ENCODE measurements at places on chromosomes 5 and 9.

GRCh38 chr5:141641634-141642267 is 5.0 kb downstream of the RELL2 start:
- DNase-seq: no peak

- no peak for DNase-seq
Measured at GRCh38 chr9:5554254-5554653, 43.9 kb downstream of the PDCD1LG2 start.

DNA sequence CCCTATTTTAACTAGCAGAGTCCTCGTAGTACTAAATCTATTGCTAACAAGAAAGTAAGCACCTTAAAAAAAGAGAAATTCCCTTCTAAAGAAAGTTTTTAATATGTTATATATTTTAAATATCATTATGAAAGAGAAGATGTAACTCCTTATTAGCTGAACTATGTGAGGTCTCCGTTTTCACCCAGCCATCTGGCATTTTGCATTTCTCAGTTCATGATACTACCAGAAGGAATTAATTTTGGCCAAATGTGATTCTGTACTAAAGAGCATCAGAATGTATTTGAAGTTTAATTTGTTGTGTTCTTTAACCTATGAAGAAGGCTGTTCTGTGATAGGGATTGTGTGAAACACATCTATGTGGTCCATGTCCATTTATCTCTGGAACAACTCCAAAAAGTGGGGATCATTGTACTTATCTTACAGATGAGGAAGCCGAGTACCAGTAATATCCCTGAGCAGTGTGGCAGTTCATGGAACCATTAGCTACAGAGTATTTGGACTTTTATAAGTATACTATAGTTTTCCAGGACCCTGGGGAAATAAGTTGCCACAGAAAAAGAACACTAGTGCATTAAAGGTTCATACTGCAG is 29.8 kb downstream of the TNFAIP8 start:
- DNase-seq: no peak

GRCh38 chr5:60490597-60491166 is 209.3 kb downstream of the DEPDC1B start:
- DNase-seq: no peak

DNA sequence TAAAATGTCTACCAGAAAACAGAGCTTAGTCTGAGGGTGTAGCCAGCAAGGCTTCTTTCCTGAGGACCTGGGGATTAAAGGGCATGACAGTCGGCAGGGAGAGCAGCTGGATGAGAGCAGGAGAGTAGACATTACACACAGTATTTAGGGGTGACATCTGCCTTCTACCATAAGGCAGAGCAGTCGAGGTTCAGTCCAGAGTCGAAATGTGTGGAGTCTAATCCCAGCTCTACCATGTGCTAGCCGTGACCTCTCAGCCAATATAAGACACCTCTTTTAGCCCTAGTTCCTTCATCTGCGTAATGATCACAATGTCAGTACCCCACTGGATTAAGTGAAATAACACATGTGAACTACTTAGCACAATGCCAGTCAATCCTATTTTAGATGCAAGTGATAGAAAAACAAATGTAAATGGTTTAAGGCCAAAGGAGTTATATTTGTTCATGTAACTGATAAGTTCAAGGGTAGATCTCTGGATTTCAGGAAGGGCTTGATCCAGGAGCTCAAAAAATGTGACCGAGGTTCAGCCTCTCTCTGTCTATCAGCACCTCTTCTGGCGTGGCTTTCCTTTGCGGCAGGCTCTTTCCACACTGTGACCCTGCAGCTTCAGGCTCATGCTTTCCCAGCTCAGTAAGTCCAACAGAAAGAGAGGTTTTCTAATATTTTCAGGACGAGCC is 16.2 kb upstream of the CPLX2 start:
- no peak for DNase-seq

DNA sequence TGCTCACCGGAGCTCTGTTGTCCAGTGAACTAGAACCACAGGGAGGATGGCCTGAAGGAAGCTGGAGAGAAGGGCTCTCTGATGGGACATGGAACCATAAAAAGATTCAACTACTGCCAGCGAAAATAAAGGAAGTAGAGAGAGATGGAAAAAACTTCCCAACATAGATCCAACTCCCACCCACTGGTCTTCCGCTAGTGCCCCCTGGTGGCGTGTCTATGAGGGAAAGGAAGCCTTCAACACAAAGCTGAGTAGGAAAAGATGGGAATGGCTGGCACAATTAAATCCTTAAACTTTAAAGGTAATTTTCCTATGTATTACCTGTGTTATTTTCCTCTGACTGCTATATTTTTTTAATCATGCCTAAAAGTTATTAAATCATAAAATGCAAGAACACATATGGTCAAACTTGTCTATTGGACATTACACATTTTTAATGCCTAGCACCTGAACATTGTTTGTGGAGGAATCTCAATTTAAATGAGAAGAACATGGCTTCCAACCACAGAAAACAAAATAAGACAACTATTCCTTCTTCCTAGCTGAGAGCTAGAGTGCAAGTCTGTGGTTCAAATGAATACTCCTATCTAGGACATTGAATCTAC is 51.5 kb downstream of the CEP120 start:
- DNase-seq: no peak

GRCh38 chr9:128684325-128685199 is 4.5 kb upstream of the SET start:
- DNase-seq: peak; percentile 42

GRCh38 chr5:42491699-42492098 is 68.5 kb downstream of the GHR start:
- no peak for DNase-seq

DNA sequence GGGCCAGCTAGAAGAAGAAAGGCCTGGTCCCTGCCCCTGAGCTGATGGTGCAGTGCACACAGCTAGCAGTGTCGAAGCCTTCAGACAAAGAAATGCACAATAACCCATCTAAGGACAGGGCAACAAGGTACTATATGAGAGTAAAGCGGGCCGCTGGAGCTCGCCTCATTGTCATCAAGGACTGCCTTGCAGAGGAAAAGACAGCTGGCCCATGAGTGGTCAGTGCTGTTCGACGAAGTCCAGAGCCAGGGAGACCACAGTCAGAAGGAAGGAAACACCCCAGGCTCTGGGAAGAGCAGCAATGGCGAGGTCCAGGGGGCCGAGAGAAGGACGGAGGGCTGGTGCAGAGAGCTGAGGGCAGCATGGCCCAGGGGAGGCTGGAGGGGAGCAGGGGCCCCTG is 17.3 kb downstream of the ATPSCKMT start:
- DNase-seq: no peak

- DNase-seq: no peak
Measured at GRCh38 chr9:34546834-34547827, 24.3 kb upstream of the ENHO start.
